ENCODE measurements at places on chromosomes 5 and 9.

GRCh38 chr5:6399980-6400910, 21.9 kb upstream of the MED10 start:
- no peak for DNase-seq

DNA sequence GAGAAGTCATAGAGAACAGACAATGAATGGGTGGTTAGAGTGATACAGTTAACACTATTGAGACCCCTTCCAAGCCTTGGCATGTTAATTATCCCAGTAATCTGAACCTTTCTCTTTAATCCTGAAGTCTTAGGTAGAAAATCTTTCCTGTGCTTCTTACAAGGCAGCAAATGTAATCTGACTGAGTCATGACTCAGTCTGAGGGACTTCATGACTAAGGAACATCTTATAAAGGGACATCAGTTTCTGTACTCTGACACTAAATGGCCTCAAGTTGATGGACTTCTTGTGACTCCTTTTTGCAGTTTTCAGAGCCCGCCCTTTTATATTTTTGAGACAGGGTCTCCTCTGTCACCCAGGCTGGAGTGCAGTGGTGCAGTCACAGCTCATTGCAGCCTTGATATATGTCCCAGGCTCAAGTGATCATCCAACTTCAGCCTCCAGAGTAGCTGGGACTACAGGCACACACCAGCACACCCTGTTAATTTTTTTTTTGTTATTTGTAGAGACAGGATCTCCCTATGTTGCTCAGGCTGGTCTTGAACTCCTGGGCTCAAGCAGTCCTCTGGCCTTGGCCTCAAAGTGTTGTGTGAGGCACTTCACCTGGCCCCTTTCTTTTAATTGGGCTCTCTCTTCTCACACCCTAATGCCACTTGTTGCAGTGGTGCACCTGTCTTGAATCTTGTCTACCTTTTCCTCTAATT, 9.5 kb downstream of the EXOSC3 start:
- DNase-seq: no peak

DNA sequence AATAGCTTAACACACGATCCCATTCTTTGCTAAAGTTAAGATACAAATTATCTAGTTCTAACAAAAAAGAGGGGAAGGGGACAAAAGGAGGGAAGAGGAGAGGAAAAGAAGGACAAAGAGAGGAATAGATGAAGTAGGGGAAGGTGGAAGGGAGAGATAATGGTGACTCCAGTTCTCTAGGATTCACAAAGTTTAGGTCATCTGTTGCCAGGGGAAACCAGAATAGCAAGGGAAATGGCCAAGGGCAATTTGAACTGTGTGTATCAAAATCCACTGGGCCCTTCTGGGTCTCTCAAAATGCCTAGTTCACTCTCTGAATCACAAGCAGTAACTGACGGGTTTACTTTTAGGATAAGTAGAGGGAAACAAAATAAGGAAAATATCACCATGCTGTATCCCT, 7.6 kb downstream of the SLC24A2 start:
- no peak for DNase-seq

GRCh38 chr9:74589576-74589975, 92.4 kb downstream of the RORB start:
- no peak for DNase-seq

GRCh38 chr5:6754766-6755165, 41.5 kb downstream of the TENT4A start:
- no peak for DNase-seq

DNA sequence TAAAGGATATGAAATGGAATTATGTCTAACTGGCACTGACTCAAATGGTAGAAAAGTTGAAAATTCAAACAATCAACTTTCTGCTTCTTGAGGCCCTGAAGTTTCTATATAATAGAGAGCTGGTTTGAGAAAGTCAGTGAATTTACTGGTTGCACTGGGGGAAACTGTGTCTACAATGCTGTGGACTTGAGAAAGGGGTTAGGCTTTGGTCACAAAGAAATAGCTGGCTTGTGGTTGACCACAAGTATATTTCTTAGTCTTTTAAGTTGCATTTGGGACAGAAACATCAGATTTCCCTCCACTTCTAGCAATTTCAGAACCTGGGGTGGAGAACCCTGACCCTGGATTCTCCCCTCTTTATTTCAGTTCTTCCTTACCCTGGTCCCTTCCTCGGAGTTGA, 192.6 kb upstream of the ACTBL2 start:
- no peak for DNase-seq

DNA sequence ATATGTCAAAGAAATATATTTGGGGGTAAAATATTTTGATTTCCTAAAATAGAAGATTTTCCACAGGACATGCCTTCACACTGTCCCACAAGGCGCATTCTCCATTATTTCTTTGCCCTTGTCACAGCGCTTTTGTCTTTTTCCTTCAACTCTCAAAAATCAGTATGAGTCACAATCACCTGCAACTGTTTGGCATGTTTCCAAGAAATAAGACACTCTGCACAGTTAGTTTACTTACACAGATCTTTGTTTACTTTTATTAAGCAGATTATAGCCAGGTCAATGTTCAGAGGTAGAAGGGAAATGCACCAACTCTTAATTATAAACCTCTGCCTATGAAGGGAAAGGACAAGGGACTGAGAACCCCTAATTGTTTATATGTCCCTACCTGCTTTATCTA, 9.5 kb downstream of the CEMIP2 start:
- no peak for DNase-seq

- DNase-seq: no peak
Observed at GRCh38 chr5:53003144-53003543, 14.0 kb downstream of the ITGA2 start.

DNA sequence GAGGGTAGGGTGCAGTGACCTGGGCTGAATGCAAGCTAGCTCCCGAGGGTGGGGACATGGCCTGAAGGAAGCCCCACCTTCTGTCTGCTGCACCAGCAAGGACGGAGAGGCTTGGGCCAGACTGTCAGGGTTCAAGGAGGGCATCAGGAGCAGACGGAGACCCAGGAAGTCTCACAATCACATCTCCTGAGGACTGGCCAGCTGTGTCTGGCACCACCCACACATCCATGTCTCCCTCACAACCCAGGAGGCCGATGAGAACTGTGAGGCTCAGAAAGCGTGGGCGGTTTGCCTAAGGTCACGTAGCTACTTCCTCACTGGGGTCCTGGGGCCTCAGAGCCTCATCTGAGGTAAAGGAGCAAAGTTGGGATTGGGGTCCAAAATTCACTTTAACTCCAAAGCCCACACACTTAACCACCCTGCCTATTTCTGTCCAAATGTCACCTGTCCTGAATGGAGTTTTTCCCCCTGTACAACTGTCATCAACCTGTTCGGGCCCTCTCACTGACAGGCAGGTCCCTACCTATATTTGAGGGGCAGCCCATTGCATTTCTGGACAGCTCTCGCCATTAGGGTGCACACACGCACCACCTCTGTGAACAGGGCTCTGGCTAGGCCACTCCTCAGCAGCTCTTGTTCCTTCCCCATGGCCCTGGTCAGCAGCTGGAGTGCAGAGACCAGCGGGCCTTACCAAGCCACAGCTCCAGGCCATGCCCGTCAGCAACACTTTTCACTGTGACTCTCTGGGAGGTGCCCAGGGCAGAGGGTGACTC, 3.4 kb downstream of the IL13 start:
- DNase-seq: no peak

DNA sequence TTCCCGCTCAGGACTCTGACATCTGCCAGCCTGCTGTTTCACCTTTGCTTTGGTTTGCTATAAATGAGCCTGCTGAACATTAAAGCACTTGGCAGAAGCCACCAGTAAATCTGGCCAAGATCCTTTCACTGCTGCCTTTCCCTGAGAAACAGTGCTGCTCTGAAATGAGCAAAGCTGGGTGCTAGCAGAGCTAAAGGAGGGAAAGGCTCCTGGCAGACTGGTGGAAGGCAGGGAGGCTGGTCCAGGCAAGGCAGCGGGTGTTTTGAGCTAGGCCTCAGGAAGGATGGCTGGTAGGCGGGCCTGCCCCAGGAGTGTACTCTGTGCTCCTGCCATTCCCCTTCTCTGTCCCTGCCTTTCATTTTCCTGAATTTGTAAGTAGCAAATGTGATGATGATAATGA, 52.5 kb upstream of the PTGS1 start:
- no peak for DNase-seq

All from activated CD4-positive, alpha-beta T cell treated with anti-CD3 and anti-CD28 coated beads for 24 hours (primary cell).